Activated naive CD4-positive, alpha-beta T cell treated with Interleukin-2 at 50 U/mL for 16 hours (primary cell): ENCODE measurements at places on chromosomes 4 and X.

- no peak for DNase-seq
Observed at GRCh38 chrX:118577041-118577440, 81.4 kb downstream of the DOCK11 start.

- no peak for DNase-seq
Observed at GRCh38 chr4:20520901-20521300, 179.4 kb upstream of the PACRGL start.

GRCh38 chr4:93178279-93178678 lies 650.3 kb upstream of the ATOH1 start:
- DNase-seq: no peak

GRCh38 chr4:189096108-189096507 lies 844.6 kb upstream of the FRG1 start:
- DNase-seq: no peak

DNA sequence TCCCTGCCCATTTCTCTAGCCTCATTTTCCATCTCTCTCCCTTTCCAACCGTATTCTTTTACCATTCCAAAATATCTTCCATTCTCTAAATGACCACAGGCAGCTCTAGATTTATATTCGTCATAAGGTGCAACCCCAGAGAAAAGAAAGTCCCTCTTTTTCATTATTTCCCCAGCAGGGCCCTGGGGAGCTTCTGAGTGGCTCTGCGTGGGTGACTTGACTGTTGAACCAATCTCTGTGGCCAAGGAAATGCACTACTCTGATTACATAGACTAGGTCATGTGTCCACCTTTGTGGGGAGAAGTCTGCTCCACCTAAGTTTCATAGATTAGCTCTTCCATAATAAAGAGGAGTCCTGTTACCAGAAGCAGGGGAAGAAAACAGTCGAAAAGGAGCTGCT lies 51.4 kb downstream of the ATOH1 start:
- no peak for DNase-seq

DNA sequence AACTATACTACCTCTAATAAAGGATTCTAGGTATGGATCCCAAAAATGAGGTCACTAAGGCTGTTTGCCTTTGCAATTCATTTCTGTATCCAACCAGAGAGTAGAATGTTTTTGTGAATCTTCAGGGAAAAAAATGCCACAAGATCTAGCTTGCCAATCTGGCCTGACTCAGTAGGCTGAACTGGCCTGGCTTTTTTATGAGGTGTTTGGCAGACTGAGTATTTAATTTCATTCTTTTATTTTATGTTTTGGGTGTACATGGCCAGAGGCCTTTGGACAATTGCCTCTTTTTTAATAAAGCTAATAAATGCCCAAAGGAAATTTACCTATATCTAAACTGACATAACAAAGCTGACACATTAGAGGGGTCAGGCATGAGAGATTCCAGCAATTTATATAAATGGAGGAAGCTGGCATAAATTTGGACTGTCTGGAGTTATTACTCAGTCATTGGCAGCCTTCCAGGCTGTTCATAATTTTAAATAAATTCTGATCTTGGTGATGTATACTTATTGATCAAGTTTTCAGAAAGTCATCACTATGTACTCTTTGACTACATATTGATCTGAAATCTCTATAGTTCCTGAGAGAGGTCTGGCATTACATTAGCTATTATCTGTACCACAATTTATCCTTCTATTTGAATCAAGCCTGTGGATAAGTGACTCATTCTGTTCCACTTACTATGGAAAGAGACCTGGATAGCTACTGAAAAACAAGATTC lies 376.4 kb upstream of the NOCT start:
- no peak for DNase-seq

DNA sequence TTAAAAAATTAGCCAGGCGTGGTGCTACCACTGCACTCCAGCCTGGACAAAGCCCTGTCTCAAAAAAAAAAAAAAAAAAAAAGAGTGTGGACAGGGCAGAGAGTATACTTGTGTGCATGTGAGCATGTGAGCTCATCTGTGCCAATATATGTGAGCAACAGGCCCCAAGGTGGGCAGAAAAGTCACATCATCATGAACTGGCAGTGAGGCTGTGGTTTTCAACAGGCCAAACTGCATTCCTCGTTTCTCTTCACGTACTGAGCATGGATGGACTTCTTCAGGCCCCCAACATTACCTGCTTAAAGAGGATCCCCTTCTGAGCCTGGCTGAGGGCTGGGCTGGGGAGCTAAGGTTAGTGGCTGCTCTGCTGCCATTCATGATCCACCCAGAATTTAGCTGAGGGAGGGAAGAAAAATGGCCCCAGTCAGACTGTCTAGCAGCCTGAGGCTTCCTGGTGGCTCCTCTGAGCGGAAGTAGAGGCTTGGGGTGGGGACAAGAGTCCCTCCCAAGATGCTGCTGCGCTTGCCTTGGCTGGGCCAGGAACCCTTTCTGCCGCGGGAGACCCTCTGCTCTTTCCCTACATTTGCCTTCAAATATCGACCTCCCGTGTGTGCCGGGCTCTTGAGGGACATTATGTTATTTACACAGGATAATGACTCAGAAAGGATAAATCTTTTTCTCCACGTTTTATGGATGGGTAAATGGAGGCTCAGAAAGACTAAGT lies 55.0 kb downstream of the DIPK2B start:
- no peak for DNase-seq

DNA sequence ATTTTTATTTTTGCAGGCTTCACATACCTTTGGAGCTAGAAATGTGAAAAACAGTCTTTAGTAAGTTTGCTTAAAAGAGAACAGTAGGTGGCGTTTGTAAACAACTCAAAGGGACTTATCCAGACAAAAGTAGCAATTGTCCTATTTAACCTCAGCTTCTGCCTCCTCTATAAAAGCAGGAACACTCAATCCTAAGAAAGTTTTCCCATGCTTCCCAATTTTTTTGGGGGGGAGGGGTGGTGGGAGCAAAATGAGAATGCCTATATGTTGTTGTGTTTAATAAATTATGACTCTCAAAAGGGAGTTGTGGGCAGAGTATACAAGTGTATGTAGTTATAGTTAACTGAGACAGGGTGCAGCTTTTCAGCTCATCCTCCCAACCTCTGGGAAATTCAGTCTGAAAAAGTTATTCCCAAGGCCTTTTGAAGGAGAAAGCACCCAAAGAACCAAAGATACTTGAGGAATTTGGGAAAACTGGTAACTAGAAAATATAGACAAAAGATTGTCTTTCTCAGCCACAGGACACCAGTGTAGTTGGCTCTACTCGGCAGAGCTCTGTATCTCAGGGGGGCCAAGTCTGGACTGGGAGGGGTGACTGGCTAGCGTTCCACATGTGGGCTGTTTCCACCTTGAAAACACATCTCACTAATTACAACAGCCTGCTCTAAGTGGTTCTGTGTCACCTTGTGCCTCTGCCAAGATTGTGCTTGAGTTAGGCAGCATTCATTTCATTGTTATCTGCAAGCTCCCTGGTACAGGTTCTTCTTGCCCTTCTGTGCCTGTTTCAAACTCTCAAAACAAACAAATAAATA lies 2.8 kb downstream of the SFRP2 start:
- no peak for DNase-seq

- peak; percentile 19 for DNase-seq
Observed at GRCh38 chrX:23901805-23902204, 5.9 kb downstream of the APOO start.

- DNase-seq: no peak
Observed at GRCh38 chr4:120055795-120056194, 10.9 kb downstream of the MAD2L1 start.

DNA sequence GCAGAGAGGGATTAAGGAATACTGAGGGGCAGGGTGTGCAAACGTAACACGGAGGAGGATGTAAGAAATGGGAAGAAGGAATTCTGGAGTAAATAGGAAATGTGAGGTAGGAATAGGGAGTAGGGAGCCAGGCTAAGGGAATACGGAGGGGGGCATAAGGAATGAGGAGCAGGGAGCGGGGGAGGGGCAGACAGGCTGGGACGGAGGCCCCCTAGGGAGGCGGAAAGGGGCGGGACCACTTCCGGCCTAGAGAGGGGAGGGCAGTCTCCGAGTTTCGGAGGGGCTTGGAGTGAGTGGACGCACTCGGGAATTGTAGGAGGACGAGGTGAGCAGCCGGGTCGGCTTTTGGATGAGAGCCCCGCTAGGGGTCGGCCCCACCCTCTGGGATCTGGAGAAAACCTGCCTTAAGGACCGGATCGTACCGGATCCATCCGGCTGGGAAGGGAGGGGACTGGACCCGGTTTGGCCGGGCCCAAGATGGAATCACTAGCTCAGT lies 612 bp downstream of the MAGED2 start:
- peak; percentile 36 for DNase-seq
